ENCODE measurements at places on chromosomes 16 and 17.

- no peak for DNase-seq
Observed at GRCh38 chr17:33021731-33022408, 30.2 kb downstream of the SPACA3 start.

GRCh38 chr17:40962059-40962561, 4.6 kb downstream of the KRT39 start:
- DNase-seq, result no peak

GRCh38 chr16:70430667-70431536, 8.0 kb downstream of the ST3GAL2 start:
- peak; percentile 52 for DNase-seq

DNA sequence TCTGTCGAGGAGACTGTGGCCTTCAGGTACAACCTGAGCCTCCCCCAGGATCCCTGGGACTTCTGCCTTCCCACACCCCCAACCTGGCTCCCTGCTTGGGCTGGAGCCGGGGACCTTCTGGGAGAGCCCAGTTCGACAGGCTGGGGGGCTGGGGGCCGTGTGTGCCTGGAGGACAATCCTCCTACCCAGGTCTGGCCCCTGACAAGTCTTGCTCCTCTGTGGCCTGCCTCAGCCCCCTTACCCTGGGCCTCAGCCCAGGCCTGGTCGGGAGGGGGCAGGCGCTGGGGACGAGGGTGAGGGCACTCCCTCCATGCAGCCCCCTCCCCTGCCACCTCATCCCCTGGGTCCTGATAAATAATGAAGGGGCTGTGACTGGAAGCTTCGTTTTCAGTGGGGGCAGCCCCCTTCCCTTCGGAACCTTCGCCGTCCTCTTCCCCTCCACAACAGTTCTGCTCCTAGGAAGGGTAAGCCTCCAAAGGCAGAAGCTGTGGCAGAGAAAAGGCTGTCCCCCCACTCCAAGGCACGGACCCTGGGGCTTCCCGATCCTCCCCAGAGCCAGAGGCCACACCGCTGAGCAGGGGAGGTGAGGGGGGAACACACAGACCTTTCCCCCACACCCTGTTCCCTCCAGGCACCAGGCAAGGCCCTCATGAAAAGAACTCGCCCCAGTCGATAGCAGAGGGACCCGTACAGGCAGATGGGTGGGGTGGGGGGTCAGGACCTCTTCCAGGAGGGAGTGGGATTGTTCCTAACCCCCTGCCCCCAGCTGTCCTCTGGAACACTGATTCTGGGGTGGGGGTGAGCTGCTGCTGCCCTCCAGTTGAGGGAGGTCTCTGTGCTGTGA, 5.0 kb upstream of the BAHCC1 start:
- no peak for DNase-seq

- no peak for DNase-seq
Observed at GRCh38 chr16:20838240-20838639, 31.9 kb downstream of the REXO5 start.

- DNase-seq, result no peak
Observed at GRCh38 chr16:53495325-53495724, 7.7 kb downstream of the AKTIP start.

GRCh38 chr17:11928436-11928835, 68.8 kb downstream of the ZNF18 start:
- no peak for DNase-seq

DNA sequence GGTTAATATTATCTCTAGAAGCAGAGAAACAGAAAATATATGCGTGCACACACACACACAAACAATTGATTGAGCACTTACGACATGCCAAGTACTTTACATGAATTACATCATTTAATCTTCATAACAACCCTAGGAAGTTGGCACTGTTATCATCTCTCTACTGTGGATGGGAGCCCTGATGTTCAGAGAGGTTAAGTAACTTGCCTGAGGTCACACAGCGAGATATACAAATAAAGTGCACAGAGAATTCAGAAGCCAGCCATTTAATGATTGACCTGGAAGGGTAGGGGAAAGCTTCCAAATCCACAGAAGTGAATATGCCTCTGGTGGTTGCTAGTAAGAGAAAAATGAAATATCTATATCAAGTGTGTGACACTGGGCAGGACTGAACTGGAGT, 37.5 kb upstream of the GPR139 start:
- no peak for DNase-seq

DNA sequence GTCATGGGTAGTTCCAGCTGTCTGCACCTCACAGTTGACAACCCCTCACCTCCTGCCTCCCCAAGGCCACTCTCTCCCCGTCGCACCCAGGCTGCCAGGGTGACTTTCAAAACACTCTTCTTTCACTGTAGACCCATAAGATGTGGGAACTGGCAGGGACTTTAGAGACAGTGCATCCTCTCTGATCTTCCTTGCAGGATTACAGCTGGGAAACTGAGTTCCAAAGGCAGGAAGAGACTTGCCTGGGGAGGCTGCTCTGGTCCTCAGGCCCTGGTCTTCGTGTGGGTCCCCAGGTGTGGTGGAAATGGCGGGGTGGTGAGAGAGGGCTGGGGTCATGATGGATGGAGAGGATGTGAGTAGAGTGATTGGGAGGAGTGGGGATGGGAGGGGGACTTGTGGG, 21.9 kb upstream of the NKD1 start:
- DNase-seq, result no peak

GRCh38 chr17:41724476-41725050, 9.9 kb downstream of the HAP1 start:
- no peak for DNase-seq

- DNase-seq, result no peak
Observed at GRCh38 chr16:78100112-78100467, 636 bp downstream of the WWOX start.

DNA sequence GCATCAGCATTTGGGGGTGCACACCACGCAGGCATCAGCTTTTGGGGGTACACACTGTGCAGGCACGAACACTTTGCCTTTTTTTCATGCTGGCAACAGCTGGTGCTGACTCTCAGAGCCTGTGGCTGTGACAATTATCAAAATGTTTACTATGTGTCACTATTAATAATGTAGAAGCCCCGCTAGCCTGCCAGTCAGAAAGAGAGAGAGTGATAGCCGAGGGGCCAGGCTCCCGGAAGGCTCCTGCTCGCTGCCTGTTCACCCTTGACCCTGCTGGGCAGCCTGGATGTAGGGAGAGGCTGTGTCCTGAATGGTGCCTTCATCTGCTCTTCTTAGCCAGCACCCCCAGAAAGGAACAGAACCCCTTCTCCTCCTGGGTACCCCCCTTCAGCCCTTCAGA, 61.9 kb downstream of the SDK2 start:
- DNase-seq, result no peak

DNA sequence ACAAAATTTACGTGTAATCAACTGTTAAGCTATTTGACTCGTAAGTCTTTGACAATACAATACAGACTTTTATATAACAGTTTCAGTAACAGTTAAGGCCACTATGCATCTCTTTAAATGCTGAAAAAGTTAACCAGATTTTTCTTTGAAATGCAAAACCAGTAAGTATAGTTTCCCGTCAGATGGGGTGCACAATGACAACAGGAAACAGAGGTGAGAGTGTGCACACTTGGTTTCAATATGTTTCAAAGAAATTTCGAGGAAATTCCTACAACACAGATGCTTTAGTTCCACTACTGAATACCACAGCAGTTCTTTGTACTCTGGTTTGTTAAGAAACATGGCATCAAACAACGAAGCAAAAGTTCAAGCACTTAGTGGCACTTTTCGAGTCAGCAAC, 48.4 kb downstream of the RNF157 start:
- DNase-seq, result peak; percentile 20

DNA sequence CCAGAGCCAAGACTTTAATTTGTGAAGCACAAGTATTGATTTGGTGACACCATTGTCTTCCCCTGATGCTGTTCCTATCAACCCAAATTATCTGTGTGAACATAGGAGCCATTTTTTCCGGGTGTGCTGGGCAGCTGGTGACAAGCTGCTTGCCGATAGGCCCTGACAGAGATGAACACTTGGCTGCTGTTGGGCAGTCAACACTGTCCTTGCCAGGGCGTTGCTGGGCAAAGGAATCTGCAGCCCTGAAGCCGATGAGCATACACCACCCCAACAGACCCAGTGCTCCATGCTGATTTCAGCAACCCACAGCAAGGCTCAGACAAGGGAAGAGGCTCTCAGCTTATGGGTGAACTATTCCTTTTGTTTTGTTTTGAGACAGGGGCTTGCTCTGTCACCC, 105.4 kb downstream of the YPEL2 start:
- DNase-seq, result no peak

DNA sequence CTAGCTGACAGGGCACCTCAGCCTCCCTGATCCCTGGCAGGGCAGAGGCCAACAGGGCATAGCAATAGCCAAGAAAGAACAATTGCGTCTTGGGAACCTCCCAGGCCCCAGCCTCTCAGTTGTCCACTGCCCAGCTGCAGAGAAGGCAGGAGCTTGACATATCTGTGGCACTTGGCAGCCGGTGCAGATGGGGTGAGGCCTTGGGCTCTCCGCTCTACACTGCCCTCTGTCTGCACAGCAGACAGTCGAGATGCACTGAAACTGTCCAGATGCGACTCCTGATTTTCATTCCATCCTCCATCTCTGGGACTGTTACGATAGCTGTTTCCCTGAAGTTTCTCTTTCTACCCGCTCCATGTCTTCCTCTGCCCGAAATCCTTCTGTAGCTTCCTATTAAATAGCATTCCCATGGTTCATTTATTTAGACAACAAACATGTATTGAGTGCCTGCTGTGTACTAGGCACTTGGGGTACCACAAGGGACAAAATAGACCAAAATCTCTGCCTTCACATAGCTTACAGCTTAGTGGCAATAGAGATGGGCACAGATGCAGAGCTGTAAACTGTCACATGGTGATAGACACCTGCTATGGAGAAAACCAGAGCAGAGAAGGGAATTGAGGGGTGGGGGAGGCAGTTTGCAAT, 3.3 kb downstream of the POLR3E start:
- DNase-seq, result no peak

- no peak for DNase-seq
Observed at GRCh38 chr17:63439687-63440086, 6.4 kb downstream of the CYB561 start.

- no peak for DNase-seq
Observed at GRCh38 chr17:70622368-70623260, 453.3 kb downstream of the KCNJ2 start.

GRCh38 chr16:29645694-29646187, 17.3 kb upstream of the SPN start:
- DNase-seq, result no peak

DNA sequence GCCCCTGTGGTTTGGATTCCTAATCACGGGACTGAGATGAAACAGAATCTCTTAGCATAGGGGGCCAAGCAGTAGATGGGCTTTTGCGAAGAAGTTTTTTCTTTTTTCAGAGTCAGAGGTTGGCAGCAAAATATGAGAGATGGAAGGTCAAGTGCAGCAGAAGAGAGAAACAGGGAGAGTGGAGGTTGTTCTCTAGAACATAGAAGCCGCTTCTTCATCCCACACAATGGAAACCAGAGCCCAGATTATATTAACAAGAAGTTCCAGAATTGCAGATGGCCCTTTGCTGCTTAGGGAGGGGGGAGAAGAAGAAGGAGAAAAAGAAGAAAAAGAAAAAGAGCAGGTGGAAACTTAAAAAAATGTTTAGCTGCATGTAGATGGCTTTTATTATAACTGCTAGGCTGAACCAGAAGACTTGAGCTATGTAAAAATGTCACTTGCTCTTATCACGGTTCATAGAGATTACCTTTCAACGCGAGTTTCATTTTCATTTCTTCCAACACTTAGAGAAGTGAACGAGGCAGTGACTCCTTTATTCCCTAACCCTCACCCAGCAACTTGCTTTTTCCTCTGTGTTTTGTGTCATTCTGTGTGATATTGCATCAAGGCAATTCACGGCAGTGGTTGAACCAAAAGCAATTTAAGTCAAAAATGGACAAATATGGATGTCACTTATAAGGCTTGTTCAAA, 737.5 kb downstream of the WWOX start:
- no peak for DNase-seq

DNA sequence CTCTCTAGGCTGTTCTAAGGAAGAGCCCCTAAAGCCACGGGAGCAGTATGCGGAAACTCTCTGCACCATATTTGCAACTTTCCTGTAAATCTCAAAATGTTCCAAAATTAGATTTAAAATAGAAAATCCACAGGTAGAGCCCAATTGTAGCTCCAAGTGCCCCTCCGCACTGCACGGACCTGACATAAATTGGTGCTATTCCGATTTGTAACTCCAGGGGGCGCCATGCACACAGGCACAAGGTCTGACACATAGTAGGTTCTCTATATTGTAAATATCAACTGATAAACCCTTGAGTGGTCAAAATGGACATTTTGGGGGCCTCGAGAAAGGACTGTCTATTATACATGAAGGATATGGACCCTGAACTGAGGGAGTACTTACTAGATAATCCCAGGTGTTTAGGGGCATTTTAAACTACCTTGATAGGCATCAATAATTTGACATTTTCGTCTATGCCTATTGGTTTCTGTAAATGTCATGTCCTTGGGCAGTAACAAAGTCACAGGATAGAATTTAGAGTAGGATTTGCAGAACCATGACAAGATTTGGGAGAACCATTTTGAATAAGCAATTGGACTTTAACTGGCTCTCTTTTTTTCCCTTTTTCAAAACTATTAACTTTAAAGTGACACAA, 36.6 kb upstream of the TMEM132E start:
- peak; percentile 12 for DNase-seq

- DNase-seq, result no peak
Observed at GRCh38 chr17:75853433-75853832, 1.7 kb downstream of the WBP2 start.

DNA sequence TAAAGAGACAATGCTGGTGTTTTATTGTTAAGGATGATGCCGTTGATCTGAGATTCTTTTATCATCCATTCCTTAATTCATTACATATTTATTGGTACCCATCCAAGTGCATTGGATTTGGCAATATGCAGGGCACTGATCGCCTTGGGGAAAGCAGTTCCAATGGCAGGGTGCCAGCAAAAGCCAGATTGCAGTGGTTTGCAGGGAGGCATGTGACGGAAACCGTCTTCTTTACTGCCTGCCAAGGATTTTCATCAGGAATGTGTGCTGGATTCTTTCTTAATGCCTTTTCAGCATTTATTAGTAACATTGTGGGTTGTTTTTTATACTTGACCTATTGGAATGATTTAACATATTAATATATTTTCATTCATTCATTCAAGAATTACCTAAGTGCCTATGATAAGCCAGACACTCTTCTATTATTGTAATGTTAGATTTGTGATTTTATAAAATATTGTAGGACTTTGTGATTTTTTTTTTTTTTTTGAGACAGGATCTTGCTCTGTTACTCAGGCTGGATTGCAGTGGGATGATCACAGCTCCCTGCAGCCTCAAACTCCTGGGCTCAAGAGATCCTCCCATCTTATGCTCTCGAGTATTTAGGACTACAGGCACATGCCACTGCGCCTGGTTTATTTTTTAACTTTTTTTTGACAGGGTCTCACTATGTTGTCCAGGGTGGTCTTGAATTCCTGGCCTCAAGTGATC, 93.4 kb upstream of the TNRC6A start:
- DNase-seq, result no peak

- DNase-seq, result no peak
Observed at GRCh38 chr17:57489321-57489720, 233.0 kb downstream of the MSI2 start.

- no peak for DNase-seq
Observed at GRCh38 chr17:61842899-61843298, 20.4 kb downstream of the BRIP1 start.

DNA sequence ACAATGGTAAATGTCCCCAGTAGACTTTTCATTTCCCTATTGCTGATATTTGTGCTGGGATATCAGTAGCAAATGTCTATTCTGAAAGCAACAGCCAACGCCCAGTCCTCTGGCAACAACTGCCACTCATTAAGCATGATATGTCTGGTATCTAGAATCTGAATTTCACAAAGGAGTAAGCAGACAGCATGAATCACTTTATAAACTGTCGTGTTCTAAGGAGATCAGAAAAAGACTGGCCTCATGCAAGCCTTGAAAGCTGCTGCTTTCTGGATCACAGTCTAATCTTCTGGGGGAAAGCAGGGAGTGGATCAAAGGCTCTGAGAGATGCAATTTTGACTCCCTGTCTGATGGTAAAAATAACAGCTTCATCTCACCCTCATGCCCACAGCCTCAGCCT, 153.1 kb upstream of the NOG start:
- no peak for DNase-seq

Data from activated CD8-positive, alpha-beta memory T cell treated with anti-CD3 and anti-CD28 coated beads for 4 hours (primary cell).